ENCODE measurements at places on chromosomes 11 and 22.
A peak's percentile ranks its signal among the peaks of the same experiment; 100 is the strongest.

DNA sequence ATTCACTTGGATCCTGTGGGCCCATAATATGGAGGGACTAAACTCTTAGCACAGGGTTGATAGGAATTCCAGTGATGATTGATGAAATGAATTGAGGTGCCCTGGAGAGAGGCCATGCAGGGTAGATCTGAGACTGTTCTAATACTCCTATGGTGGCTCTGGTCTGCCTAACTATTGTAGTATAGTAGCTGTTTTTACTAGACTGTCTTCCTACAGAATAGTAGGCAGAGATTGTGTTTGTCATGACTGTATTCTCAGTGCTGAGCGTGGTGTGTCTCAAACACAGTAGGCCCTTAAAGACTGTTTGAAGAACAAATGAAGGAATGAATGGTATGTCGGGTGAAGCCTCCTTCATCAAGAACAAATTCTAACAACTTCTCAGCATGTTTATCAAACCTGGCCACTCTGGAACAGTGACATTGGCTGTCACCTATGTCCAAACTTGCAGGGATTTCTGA is 107.0 kb upstream of the SESN3 start:
- DNase-seq: no peak

DNA sequence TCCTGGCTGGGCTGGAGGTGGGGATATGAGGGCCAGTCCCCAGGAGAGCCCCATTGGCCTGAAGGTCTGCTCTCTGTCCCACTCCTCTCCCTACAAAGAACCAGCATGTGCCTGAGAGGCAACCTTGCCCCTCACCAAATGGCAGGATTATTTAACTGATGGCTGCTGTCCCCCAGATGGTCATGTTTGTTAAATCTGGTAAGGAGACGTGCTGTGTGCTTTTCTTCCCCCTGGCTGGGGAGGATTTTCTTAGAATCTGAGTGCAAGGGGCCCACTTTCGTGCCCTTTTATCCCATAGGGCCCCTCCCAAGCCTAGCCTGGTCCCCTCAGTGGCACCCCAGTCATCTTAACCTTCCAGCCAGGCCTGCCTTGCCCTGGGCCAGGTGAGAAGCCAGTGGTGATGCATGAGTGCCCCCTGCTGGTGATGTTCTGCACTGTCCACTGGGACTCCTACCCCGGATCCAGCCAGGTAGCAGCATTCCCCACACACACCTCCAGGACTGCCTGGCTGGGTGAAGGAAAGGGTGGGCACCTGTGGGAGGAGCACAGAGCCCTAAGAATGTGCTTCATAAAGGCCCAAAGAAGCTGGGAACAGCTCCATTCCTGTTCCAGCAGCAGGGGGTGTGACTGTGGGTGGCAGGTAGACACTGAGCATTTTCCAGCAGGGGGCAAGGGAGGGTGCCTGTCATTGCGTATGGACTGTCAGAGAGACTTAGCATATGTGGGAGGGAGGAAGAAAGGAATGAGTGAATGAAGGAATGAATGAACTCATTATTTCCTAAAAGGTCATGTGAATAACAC is 28.9 kb downstream of the MFNG start:
- DNase-seq: no peak

GRCh38 chr11:20403059-20403458 is 15.5 kb downstream of the PRMT3 start:
- no peak for DNase-seq

- DNase-seq: no peak
Observed at GRCh38 chr11:95577716-95578460, 211.7 kb downstream of the FAM76B start.

- no peak for DNase-seq
Observed at GRCh38 chr11:72195518-72196270, 3.8 kb downstream of the FOLR1 start.

GRCh38 chr11:96288915-96289314 is 54.1 kb downstream of the MAML2 start:
- no peak for DNase-seq

DNA sequence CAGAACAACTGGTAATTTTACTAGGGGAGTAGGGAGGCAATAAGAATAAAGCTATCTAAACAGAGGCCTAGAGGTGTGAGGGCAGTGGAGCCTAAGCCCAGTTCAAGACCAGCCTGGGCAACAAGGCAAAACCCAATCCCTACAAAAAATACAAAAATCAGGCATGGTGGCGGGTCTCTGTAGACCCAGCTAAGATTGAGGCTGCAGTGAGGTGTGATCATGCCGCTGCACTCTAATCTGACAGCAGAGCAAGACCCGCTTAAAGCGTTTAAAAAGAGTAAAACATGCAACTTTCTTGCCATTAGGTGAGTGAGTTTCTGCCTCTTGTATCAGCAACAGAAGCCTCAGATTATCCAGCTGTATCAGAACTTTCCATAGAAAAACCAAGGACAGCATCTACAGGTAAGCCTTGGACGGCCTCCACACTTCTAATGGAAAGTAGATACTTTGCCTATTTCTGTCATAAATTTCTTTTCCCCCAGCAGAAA is 12.1 kb downstream of the TAF1D start:
- DNase-seq: no peak

DNA sequence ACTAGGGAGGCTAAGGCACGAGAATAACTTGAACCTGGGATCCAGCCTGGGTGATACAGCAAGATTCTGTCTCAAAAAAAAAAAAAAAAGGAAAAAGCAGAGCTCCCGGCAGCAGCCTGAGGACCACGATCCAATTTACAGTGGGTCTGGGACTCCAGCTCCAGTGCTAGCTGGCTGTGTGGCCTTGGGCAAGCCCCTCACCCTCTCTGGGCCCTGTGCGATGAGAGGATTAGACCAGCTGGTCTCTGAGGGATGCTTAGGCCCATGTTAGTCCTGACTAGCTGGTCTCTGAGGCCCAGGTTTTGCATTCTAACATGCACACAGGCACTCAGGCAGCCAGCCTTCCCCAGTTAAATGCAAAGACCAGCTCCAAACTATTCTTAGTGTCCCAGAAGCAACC is 13.7 kb downstream of the CARD10 start:
- DNase-seq: no peak

DNA sequence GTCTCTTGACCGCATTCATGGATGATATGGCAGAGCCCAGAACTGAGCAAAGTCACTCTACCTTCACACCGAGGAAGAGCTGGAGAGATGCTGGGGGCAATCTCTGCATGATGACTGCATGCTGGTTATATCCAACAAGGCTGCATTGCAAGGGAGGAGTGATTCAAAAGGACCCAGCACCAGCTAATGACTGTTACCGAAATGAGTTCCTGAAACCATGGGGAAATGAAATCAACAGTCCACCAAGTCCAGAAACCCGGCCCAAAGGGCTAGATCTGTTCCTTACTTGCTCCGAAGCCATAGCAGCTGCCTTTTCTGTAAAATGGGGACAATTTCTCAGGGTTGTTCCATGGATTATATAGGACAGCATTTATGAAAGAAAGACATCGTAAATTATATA is 1.2 kb upstream of the SMIM35 start:
- DNase-seq: no peak

GRCh38 chr11:125214601-125215565 is 50.3 kb downstream of the PKNOX2 start:
- no peak for DNase-seq

DNA sequence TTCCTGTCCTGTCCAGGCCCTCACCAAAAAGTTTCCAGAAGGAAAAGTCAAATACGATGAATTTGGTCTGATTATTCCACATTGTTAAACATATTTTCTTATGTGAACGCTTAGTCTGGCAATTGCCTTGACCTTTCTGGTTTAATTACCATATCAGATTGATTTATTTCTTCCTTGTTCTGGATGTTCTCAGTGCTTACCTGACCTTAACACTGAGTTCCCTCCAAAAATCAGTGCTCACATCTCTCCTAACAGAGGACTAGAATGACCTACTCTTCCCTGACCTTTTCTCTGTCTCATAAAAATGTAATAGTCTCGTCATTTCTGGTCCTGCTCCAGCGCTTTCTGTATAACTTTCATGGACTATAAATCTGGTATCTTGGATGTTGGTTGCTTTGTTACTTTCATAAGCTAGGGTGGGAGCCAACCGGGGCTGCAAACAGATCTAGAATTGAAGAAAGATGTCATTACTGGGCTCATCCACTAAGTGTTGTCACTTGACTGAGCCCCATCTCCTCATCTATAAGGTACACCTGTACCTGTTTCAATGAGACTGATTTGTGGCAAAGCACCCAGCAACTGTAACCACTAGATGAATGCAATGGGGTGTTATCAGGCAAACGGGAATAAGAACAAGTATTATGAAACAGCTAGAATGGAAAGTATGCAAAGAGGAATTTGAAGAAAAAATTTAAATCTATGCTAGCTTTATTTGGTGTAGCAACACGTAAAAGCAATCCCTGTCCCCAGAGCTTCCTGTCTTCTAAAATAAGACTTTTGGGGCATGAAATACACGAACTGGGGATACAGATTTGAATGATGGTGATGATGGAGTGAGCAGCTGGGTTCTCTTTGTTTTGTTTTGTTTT is 2.4 kb downstream of the FADS2 start:
- no peak for DNase-seq

- DNase-seq: no peak
Observed at GRCh38 chr11:6431861-6432260, 8.9 kb downstream of the HPX start.

DNA sequence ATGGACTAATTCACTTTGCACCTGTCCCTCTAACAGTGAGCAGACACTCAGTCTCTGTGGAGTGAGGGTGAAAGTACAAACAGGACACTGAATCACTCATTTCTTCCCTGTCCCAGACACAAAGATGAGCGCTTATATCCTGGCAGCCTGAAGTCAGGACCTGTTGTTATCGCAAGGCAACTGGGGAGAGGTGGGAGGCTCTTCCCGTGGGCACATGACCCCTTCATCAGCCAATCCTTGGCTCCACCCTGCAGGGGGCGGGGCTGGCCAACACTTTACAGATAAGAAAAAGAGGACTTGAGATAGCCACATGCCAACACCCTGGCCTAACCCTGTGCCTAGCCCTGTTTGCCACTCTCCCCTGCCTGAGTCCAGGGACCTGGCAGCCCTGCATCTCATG is 29.5 kb upstream of the TESMIN start:
- DNase-seq: no peak

DNA sequence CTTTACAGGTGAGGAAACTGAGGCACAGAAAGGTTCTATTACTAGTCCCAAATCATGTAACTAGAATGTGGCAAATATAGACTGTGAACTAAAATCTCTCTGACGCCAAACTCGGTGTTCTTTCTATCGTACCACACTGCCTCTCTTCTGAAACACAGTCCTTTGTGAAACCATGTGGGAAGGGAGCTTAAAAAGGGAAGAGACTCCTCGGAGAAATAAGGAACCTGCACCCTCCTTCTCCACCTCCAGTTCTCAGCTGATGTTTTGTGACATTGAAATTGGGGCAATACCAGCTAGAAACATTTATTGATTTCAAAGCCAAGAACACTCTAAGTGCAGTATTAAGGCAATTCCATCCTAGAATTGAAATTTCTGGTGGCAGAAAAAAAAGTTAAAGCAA is 76.4 kb upstream of the DRD2 start:
- DNase-seq: no peak

- DNase-seq: no peak
Observed at GRCh38 chr11:103648670-103649400, 387.6 kb upstream of the DDI1 start.

- DNase-seq: no peak
Observed at GRCh38 chr11:14110629-14111028, 148.1 kb downstream of the SPON1 start.

GRCh38 chr11:80593648-80594374 is 1153.0 kb upstream of the TENM4 start:
- DNase-seq: no peak

- no peak for DNase-seq
Observed at GRCh38 chr22:48574776-48575617, 1252.7 kb downstream of the BRD1 start.

- no peak for DNase-seq
Observed at GRCh38 chr11:67291481-67292381, 2.6 kb downstream of the ANKRD13D start.

DNA sequence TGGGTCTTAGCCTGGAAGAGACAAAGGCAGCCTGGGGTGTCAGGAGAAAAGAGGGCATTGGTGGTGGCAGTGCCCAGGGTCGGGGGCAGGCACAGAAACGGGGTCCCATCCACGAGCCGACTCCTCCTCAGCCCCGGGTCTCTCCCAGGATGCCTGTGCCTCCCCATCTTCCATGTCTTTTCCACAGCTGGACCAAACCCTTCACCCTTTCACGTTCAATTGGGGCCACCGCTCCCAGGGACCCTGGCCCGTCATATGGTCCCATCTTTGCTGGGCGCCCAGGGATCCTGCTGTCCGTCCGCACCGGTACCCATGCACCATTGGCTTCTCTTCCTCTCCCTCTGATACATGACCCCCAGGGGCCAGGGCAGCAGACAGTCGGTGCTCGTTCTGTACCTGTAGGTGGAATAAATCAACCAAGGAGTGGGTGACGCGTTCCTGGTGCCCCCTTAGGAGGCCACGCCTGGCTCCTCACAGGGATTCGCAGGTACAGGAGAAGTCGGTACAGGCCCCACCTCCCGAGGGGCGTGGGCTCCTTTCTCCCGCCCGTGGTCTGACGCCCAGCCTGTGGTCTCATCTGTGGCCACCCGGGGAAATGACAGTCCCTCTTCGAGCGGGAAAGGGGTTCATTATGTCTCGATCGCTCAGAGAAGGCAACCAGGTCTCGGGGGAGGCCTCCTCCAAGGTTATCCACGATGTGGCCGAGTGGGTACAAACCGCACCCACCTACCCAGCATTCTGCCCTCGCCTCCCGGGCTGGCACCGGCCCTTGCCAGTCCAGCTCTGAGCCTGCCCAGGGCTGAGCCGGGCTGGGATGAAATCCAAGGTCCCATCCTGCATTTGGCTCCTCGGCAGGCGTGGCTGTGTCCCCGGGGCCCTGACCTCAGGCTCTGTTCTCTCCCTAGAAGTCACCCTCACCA is 1493.6 kb downstream of the BRD1 start:
- no peak for DNase-seq

- DNase-seq: peak; percentile 68
Observed at GRCh38 chr11:102727890-102728289, 3.1 kb upstream of the MMP8 start.

DNA sequence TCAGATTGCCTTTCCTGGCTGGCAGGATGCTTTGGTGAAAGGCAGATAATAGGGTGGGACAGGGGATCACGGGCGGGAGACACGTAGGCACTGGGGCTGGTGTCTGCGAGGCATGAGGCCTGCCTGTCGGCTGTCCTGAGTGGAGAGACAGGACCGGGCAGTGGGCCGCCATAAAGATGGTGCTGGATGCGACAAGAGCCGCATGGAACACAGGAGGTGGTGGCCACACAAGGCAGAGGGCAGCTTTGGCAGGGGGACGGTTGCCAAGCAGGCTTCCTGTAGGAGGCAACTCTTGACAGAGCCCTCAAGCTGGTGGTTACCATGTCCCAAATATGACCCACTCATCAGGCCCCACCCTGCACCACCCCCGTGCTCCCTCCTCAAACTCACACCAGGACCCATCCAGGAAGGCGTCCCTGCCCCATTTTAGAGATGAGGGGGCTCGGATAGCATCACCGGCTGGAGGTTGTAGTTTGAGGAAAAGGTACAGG is 4.9 kb upstream of the PPARA start:
- DNase-seq: no peak

Data from AG04450 (cell line).